Calu3 (cell line): ENCODE measurements at places on chromosomes 6 and 20. TPM values are rescaled to one million over a fixed set of nuclear protein-coding genes. Genes with fewer than 3 reads are reported as not detected.

HTR1E gene
- total RNA-seq: not detected in 2 replicates

- DNase-seq: no peak
Observed at GRCh38 chr20:39524371-39524911, 562.3 kb downstream of the DHX35 start.

DNA sequence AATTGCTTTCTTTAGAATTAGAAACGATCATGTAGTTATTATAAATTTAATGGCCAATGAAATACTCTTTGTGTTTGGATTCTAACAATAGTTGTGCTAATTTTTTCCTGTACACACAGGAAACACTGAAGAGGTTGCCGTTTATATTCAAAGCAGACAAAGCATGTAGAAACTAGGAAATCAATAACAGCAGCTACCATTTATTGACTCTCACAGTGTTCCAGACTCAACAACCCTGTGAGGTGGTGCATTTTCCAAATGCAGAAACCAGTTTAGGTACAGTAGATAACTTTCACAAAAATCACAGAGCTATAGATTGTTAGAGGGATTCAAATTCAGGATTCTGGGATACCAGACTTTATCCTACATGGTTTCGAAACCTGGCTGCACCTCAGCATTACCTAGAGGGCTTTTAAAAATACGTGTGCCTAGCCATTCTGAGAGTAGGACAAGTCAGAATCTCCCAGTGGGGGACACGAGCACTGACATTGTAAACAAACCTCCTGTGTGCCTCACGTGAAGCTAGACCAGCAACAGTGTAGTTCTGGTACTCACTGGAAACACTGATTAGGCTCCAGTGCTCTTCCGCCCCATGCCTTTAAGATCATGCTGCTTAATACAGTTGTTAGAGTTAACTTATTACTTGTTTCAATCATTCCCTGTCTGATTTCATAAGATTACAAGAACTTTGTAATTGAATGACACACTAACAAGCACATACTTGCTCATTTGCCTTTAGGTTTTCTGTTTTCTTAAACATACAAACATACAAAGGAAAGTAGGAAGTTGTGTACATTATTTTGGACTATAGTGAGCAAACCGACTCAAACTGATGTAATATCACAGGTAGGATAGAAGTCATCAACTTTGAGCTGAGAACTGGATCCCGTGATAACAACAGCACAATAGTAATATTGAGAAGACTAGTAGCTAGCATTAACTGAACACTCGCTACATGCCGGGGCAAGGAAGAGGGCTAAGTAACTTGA is 65.8 kb downstream of the MAP3K4 start:
- no peak for DNase-seq

DNA sequence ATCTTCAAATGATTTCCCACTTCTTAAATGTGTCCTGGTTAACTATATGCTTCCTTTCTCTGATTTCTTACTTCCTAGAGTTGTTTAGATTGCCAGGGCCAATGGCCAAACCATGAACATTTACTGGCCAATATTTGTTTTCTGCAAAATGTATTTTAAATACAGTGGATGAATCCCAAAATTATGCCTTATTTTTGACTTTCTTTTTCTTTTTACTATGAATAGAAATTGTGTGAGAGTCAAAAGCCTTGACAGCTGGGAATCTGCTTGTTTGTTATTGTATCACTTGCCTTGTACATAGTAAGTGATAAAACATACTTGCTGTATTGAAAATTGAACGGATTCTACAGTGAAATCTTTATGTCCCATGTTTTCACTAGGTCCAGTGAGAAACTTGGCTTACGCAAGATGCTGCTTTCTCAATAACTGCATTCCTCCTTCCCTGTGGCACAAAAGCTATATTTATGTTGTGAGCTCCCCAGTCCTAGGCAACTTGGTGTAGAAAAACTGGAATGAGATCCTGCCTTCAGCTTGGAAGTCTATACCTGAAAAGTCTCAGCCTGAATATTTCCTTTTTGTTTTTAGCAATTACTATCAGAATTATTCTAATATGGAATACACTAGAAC is 295.2 kb downstream of the EPHA7 start:
- DNase-seq: no peak

GRCh38 chr6:11120271-11121005 is 8.9 kb upstream of the ERVFRD-1 start:
- no peak for DNase-seq
